Activated naive CD8-positive, alpha-beta T cell treated with anti-CD3 and anti-CD28 coated beads for 36 hours (primary cell): ENCODE measurements at places on chromosomes 12 and 14. TPM values are rescaled to one million over a fixed set of nuclear protein-coding genes. Genes with fewer than 3 reads are reported as not detected.
A peak's percentile ranks its signal among the peaks of the same experiment; 100 is the strongest.

LALBA gene
- not detected for total RNA-seq

ISCA2 gene
- 29.7 TPM for total RNA-seq

ABCD4 gene
- total RNA-seq = 36.9 TPM

TMEM121 gene
- total RNA-seq = 16.8 TPM

CCDC38 gene
- total RNA-seq = 0.16 TPM

ARHGEF25 gene
- 1.9 TPM for total RNA-seq

SLC41A2 gene
- total RNA-seq = 6.4 TPM

CIROP gene
- total RNA-seq = not detected

RD3L gene
- total RNA-seq = not detected

MIPOL1 gene
- not detected for total RNA-seq

DHH gene
- not detected for total RNA-seq

MLEC gene
- 99.5 TPM for total RNA-seq

POTEM gene
- total RNA-seq = not detected

- no peak overlapping the region for H3K4me3 ChIP-seq
- peaks cover 6% of the 10 kb centered on the region for H3K4me1 ChIP-seq
- DNase-seq = no peak
- H3K36me3 ChIP-seq = peaks cover 27% of the 10 kb centered on the region
Observed at GRCh38 chr12:1949771-1950470, 31.5 kb upstream of the CACNA2D4 start.

DNA sequence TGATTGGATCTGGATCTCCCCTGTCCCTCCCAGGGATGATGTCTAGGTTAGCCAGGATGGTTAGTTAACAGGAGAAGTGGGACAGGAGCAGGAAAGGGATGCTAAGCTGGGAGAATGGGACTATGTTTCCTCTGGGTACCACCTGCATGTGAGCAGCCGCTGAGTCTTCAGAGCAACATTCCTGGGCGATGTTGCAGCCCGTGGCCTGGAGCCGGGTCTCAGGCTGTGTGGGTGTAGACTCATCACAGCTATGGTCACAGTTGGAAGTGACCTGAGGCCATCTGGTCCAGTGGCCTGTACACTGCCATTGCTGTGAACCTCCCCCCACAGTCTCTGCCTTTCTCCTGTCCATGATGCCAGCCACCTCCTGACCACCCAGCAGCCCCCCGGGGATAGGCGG, 422.6 kb downstream of the DPF3 start:
- DNase-seq = no peak
- no peak overlapping the region for H3K27ac ChIP-seq
- H3K4me3 ChIP-seq = no peak overlapping the region
- H3K36me3 ChIP-seq = no peaks in the 10 kb centered on the region
- peaks cover 6% of the 10 kb centered on the region for H3K4me1 ChIP-seq

DNA sequence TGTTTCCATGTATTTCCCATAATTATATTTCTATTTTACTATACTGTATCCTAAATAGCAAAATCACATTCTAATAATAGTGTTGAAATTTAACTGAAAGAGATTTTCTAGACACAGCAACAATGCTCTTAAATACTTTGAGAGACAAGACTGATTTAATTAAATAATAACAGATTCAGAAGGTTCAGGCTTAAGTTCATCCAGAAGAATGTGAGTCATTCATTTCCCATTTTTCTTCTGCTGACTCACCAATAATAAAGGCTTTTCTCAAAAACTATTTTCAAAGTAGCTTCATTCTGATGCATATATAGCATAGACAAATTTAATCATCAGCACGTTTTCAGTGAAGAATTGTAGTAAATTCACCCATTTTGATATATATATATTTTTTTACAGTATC, 481.4 kb downstream of the MDGA2 start:
- H3K27me3 ChIP-seq = no peaks in the 10 kb centered on the region
- H3K36me3 ChIP-seq = no peaks in the 10 kb centered on the region
- no peak for DNase-seq

DNA sequence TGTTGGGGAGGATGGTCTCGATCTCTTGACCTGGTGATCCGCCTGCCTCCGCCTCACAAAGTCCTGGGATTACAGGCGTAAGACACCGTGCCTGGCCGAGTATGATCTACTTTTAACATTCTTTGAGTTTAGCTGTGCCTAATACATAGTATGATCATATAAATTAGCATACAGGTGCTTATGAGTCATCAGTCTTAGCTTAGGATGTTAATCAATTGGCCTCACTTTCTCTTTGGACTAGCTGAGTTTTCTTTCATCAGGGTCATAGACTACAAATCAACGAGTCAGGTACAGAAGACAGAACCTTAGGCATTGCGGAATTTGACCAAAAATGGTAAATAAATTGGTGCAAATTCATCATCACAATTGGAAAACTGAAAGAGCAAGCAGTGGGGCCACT, 2.2 kb downstream of the SLC25A21 start:
- H3K4me3 ChIP-seq = no peak overlapping the region
- H3K27ac ChIP-seq = no peak overlapping the region
- peaks cover 42% of the 10 kb centered on the region for H3K27me3 ChIP-seq
- DNase-seq = no peak
- H3K36me3 ChIP-seq = no peaks in the 10 kb centered on the region

DNA sequence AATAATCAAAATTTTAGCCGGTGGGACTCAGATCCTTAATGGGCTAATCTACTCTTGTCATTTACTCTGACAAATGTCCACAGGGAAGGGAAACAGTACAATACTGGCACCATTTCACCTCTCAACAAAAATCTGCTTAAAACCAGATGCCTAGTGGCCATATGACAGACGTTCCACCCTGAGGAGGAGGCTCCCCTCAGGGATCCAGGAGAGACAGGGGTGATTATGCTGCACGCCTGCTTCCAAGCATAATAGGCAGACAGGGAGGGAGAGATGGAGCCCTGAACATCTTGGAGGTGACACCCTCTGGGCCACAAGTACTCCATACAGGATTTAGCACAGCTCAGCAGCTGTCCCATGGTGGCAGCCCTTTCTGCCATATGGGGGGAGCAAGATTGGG, 24.8 kb upstream of the AKAP6 start:
- H3K4me1 ChIP-seq = no peaks in the 10 kb centered on the region
- H3K4me3 ChIP-seq = no peak overlapping the region
- no peaks in the 10 kb centered on the region for H3K27me3 ChIP-seq

DNA sequence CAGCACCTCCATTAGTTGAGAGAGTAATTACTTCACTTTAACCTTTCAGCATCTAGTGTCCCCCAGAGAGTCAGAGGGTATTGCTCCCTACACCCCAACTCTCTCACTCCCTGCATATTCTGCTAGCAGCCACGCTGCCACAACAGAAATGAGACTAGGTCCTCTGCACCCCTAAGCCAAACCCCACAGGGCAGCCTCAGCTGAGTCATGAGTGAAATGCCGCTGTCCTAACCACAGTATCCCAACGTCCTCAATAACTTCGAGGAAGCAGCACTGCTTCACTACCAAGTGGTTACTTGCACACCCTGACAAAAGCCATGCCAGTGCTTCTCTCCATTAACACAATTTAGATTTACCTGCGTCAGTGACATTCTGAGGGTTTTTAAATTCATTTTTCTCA, 6.9 kb upstream of the LYZ start:
- no peak overlapping the region for H3K27ac ChIP-seq
- H3K27me3 ChIP-seq = no peaks in the 10 kb centered on the region
- DNase-seq = no peak
- no peak overlapping the region for H3K4me3 ChIP-seq
- peaks cover 6% of the 10 kb centered on the region for H3K4me1 ChIP-seq

DNA sequence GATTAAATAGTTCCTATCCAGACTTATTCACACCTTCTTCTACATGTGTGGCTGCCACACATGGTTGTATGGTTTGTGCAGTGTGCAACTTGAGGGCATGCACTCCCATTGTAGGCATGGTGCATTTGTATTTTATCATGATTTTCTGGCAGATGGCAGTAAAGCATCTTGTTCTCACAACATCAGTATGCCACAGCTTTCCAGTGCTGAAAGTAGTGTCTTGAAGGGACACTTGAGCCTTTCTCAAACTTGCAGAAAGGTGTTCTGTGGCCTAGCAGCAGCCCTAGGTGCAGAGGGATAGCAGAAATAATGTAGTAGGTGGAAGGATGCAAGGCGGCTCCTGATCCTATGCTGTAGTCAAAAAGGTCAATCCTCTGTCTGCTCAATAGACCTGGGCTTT, 72.9 kb downstream of the LMNTD1 start:
- no peaks in the 10 kb centered on the region for H3K4me1 ChIP-seq
- H3K36me3 ChIP-seq = no peaks in the 10 kb centered on the region
- no peaks in the 10 kb centered on the region for H3K27me3 ChIP-seq
- no peak for DNase-seq
- no peak overlapping the region for H3K27ac ChIP-seq

- H3K27ac ChIP-seq = no peak overlapping the region
- no peak for DNase-seq
- no peaks in the 10 kb centered on the region for H3K36me3 ChIP-seq
- H3K27me3 ChIP-seq = no peaks in the 10 kb centered on the region
- no peak overlapping the region for H3K4me3 ChIP-seq
Observed at GRCh38 chr12:85448031-85448430, 168.0 kb downstream of the ALX1 start.

GRCh38 chr12:65891219-65891618, 66.9 kb downstream of the HMGA2 start:
- H3K4me1 ChIP-seq = peaks cover 2% of the 10 kb centered on the region
- no peak overlapping the region for H3K4me3 ChIP-seq
- H3K36me3 ChIP-seq = no peaks in the 10 kb centered on the region
- no peak for DNase-seq
- H3K27ac ChIP-seq = no peak overlapping the region
- H3K27me3 ChIP-seq = peaks cover 37% of the 10 kb centered on the region

DNA sequence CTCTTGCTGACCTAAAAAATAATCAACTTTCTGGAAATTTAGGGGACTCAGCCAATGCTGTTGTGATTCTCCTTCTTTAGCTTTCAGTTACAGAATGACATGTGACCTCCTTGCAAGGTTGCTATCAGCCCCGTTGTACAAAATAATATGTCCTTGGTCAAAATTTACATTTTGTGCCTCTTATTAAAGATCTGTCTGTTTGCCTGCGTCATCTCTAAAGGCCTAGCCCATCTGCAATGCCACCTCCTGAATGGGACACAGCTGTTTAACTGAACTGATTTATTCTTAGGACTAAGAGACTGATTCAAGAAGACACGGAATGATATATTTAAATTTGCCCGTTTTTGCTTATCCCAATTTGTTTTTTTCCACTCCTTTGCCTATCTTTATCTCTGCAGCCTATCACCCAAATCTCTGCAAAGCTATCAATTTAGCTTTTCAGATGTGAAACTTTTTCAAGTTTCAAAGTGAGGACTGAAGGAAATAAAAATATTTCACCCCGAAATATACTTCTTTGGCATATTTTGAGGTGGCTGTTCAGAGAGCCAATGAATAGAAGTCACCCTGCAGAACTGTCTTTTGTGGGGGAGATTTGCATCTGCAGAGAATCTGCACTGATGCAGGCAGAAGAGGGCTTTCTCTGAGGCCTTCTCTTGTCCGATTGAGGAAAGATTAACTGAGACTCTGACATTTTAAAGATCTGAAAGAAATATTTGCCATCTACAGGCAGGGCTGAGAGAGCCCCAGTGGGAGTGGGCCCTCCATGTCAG, 126.0 kb downstream of the VEZT start:
- no peak for DNase-seq
- no peak overlapping the region for H3K27ac ChIP-seq
- H3K4me3 ChIP-seq = no peak overlapping the region
- no peaks in the 10 kb centered on the region for H3K27me3 ChIP-seq
- peaks cover 5% of the 10 kb centered on the region for H3K4me1 ChIP-seq

DNA sequence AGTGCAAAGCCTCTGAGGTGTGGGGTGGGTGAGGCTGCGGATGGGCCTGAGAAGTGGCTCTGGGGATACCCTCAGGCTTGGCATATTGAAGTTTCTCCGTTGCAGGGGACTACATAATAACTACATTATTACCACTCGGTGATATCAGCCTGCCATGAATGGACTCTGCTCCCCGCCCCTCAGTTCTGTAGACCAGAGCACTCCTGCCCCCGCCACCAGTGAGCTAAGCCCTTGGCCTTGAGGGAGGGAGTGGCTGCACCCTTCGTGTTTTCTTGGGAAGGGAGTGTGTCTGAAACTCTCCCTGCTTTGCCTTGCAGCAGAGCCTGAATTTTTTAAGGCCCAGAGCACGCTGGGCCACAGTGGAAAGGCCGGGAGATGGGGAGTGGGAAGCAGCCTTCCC, 1.7 kb downstream of the ORAI1 start:
- DNase-seq = no peak
- H3K36me3 ChIP-seq = peaks cover 48% of the 10 kb centered on the region
- peak overlapping the region; percentile 98 for H3K27ac ChIP-seq

- H3K4me3 ChIP-seq = no peak overlapping the region
- no peaks in the 10 kb centered on the region for H3K36me3 ChIP-seq
- H3K27ac ChIP-seq = no peak overlapping the region
- no peak for DNase-seq
- peaks cover 40% of the 10 kb centered on the region for H3K27me3 ChIP-seq
- H3K4me1 ChIP-seq = peaks cover 11% of the 10 kb centered on the region
Observed at GRCh38 chr12:131833896-131834641, 5.9 kb downstream of the MMP17 start.

- no peaks in the 10 kb centered on the region for H3K36me3 ChIP-seq
- no peak overlapping the region for H3K4me3 ChIP-seq
- H3K27ac ChIP-seq = no peak overlapping the region
- H3K4me1 ChIP-seq = no peaks in the 10 kb centered on the region
- DNase-seq = no peak
Observed at GRCh38 chr12:18811273-18811672, 73.4 kb downstream of the CAPZA3 start.

DNA sequence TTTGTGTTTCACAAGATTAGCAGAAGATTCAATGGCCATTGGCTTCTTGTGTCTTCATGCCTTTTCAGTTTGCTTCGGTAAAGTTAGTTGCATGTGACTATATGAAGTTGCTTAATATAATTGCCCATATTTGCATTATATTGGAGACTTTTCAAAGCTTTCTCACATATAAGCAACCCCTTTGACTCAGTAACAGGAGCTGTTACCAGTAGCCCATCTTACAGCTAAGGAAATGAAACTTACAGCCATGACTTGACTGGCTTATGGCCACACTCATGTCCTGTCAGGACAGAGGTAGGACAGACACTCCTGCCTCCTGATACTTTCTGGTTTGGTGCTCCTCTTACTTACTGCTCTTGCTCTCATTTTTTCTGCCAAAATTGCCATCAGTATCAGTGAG, 1082.1 kb downstream of the BCL11B start:
- peak overlapping the region; percentile 92 for H3K27ac ChIP-seq
- no peaks in the 10 kb centered on the region for H3K27me3 ChIP-seq
- no peak for DNase-seq
- H3K4me3 ChIP-seq = peak overlapping the region; percentile 69
- H3K36me3 ChIP-seq = peaks cover 19% of the 10 kb centered on the region
- H3K4me1 ChIP-seq = peaks cover 93% of the 10 kb centered on the region

GRCh38 chr14:99267837-99268781, 3.9 kb downstream of the BCL11B start:
- no peak for DNase-seq
- H3K27me3 ChIP-seq = no peaks in the 10 kb centered on the region
- H3K4me3 ChIP-seq = peak overlapping the region; percentile 89
- peaks cover 51% of the 10 kb centered on the region for H3K36me3 ChIP-seq
- H3K4me1 ChIP-seq = peaks cover 54% of the 10 kb centered on the region

- H3K4me1 ChIP-seq = peaks cover 64% of the 10 kb centered on the region
- no peaks in the 10 kb centered on the region for H3K27me3 ChIP-seq
- H3K4me3 ChIP-seq = peak overlapping the region; percentile 32
- no peak for DNase-seq
Observed at GRCh38 chr14:69682621-69683263, 71.3 kb downstream of the SUSD6 start.

- DNase-seq = no peak
- no peaks in the 10 kb centered on the region for H3K27me3 ChIP-seq
- peaks cover 9% of the 10 kb centered on the region for H3K4me1 ChIP-seq
- H3K4me3 ChIP-seq = no peak overlapping the region
- H3K27ac ChIP-seq = no peak overlapping the region
Observed at GRCh38 chr12:7645395-7646177, 20.1 kb downstream of the APOBEC1 start.

GRCh38 chr12:68844318-68844745, 36.4 kb downstream of the MDM2 start:
- no peak overlapping the region for H3K4me3 ChIP-seq
- no peaks in the 10 kb centered on the region for H3K4me1 ChIP-seq
- H3K27ac ChIP-seq = no peak overlapping the region
- H3K27me3 ChIP-seq = no peaks in the 10 kb centered on the region
